WTC11 (cell line): ENCODE measurements at places on chromosomes 5 and 9.

- DNase-seq: no peak
Measured at GRCh38 chr9:10946676-10947410, 334.0 kb upstream of the PTPRD start.

- no peak for DNase-seq
Measured at GRCh38 chr5:58451732-58452565, 7.9 kb downstream of the PLK2 start.

DNA sequence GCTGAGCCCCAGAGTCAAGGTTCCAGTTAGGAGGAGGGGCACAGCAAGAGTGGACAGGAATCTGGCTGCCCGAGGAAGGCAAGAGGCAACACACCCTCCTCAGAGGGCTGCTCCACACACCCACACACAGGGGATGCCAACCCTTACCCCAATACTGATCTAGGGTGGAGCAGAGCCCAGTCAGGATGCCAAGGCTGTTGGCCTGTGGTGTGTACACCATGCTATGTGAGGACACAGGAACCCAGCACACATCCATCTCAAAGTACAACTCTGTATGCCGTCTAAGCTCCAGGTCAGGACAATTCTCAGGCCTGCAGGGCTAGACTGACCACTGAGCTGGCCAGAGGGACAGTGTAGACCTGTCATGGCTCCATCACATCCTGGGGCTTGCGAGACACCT, 2.6 kb downstream of the SEPTIN8 start:
- no peak for DNase-seq

GRCh38 chr5:110371725-110372041, 354.8 kb downstream of the TMEM232 start:
- no peak for DNase-seq

DNA sequence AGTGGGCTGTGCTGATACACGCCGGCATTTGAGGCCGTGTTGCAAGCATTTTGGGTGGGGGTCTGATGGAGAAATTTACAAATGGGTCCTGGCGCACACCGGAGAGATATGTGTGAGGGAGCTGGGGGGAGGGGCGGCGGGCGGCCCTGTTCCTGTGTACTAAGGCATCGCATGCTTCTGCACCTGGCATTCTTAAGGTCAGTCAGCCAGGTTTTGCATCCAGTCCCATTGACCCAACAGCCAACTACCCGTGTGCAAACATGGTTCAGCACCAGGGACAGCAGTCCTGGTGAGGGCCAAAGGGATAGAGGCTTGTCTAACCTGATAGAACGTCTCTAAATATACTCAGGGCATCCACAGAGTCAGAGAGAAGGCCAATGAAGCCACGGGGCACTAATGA, 839 bp downstream of the GABRG2 start:
- DNase-seq: peak; percentile 90
